Activated CD4-positive, alpha-beta T cell treated with anti-CD3 and anti-CD28 coated beads for 36 hours (primary cell): ENCODE measurements at places on chromosomes 5 and 9. TPM values are rescaled to one million over a fixed set of nuclear protein-coding genes. Genes with fewer than 3 reads are reported as not detected.
A peak's percentile ranks its signal among the peaks of the same experiment; 100 is the strongest.

Gene SPINK6
- not detected for total RNA-seq

Gene TMEFF1
- total RNA-seq: not detected

Gene SAXO1
- total RNA-seq: 0.11 TPM

Gene PCDHB10
- not detected for total RNA-seq

Gene DOCK2
- 198 TPM for total RNA-seq

Gene PCDHGA10
- total RNA-seq: not detected

Gene PCDHA4
- total RNA-seq: not detected

Gene PCDHB11
- total RNA-seq: not detected

Gene FIBCD1
- total RNA-seq: not detected

Gene OSTF1
- 72.6 TPM for total RNA-seq

Gene SLC6A3
- total RNA-seq: not detected

Gene ASS1
- 9.3 TPM for total RNA-seq

Gene FBXO38
- 47.5 TPM for total RNA-seq

- no peak for DNase-seq
Measured at GRCh38 chr9:132739710-132740310, 69.5 kb downstream of the GTF3C4 start.

DNA sequence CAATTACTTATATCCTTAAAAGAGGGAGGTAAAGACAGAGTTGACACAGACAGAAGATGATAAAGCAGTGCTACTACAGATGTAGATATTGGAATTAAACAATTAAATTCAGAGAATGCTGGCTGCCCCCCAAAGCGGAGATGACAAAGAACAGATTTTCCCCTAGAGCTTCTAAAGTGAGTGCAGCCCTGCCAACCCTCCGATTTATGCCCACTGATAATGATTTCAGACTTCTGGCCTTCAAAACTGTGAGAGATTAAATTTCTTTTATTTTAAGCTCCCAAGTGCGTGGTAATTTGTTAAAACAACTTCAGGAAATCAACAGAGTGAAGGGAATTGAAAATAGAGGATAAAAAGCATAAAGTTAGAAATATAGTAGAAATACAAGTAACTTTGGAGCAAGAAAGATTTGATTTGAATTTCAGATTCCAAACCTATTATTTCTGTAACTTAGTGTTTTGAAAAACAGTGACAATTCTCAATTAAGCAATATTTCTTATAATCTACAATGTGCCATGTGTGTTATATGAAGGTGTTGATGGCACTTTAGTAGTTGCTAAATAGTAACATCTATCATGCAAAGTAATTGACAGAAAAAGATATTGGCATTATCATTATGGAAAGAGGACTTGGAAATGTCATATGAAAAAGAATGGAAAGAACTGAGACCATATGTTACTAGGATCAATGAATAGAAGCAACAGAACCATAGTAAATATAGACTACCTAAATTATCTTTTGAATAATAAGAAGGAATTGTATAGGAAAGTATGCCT, 946.4 kb upstream of the PTPRD start:
- DNase-seq: no peak

DNA sequence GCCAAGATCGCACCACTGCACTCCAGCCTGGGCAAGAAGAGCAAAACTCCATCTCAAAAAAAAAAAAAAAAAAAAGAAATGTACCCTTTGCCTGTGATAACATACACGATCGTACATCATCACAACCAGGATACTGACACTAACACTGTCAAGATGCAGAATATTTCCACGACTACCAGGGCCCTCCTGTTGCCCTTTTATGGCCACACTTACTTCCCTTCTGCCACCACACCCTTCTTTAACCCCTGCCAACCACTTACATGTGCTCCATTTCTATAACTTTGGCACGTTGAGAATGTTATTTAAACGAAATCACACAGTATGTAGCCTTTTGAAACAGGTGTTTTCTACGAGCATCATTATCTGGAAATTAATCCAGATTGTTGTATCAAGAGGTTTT, 69.0 kb upstream of the OTULINL start:
- DNase-seq: no peak

DNA sequence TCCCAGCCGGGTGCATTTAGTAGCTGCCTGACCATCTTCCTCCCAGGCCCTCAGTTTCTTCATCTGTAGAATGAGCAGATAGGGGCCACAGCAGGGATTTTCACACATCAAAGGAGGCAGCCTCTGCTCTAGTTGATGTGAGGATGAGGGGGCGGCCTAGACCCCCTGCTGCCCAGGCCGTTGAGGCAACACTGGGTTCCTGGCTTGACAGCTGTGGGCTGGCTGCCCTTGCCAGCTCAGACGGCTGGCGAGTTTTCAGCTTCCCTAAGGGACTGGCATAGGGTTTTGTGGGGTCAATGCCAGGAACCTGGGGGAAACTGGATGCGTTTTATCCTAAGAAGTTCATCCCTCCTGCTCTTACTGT, 49.6 kb downstream of the NDST1 start:
- no peak for DNase-seq

GRCh38 chr9:95626885-95627558, 110.3 kb upstream of the PTCH1 start:
- peak; percentile 86 for DNase-seq

GRCh38 chr9:14769230-14769571, 46.7 kb upstream of the CER1 start:
- DNase-seq: no peak

DNA sequence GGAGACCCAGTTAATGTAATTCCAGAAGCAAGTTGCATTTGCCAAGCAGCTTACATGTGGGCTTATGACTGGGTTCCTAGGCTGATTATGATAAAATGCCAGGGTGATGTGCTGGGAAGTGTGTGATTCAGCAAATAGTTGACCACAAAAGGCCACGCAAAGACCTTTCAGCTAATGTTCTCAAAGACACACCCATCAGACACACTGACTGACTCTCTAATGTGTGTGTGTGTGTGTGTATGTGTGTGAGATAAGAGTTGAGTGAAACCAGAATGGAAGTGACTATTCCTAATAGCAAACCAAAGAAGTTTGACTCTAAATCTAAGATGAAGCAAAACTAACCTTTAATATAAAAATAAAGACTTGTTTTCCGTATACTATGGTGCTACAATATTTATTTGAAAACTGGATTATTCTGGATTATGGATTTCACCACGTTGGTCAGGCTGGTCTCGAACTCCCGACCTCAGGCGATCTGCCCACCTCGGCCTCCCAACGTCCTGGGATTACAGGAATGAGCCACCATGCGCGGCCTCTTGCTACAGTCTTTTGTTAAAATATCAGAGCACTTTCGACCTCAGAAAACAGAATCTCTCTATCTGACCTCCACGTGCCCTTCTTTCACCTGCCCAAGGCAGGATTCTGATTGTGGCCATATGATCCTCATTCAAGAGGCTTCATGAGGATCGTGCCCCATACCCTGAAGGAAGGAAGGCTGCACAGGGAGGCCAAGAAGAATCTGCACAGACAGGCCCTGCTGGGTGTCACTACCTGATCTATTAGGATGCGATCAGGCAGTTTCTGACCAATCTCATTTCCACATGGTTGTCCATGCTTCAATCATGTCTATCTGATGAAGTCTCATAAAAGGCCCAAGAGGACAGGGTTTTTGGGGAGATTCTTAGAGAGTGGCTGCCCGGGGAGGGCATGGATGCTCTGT, 75.6 kb downstream of the USP20 start:
- DNase-seq: peak; percentile 48

- no peak for DNase-seq
Measured at GRCh38 chr5:43702815-43703214, 99.8 kb downstream of the NNT start.

GRCh38 chr5:73485715-73486114, 12.5 kb upstream of the BTF3 start:
- no peak for DNase-seq

GRCh38 chr5:143309661-143310431, 93.6 kb downstream of the NR3C1 start:
- DNase-seq: no peak

DNA sequence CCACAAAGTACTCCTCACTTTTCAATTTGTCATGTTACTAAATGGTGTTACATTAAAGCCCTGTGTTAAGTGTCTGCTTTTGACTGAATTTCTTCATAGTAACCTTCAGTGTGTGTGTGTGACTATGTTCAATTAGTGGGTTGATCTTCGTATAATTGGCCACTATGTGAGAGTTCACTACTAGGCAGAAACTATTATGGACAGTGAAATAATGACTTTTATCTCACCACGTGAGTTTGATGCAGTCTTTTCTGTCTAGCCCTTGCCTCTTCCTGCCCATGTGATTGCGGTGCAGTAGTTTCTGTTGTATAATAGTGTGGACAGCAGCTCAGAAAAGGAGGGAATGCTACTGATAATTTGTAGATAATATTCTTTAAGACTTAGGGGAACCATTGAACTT, 1.8 kb upstream of the MAML1 start:
- DNase-seq: no peak

GRCh38 chr5:90632791-90633190, 74.2 kb downstream of the ADGRV1 start:
- DNase-seq: no peak

- no peak for DNase-seq
Measured at GRCh38 chr5:138011991-138012390, 20.9 kb downstream of the FAM13B start.

DNA sequence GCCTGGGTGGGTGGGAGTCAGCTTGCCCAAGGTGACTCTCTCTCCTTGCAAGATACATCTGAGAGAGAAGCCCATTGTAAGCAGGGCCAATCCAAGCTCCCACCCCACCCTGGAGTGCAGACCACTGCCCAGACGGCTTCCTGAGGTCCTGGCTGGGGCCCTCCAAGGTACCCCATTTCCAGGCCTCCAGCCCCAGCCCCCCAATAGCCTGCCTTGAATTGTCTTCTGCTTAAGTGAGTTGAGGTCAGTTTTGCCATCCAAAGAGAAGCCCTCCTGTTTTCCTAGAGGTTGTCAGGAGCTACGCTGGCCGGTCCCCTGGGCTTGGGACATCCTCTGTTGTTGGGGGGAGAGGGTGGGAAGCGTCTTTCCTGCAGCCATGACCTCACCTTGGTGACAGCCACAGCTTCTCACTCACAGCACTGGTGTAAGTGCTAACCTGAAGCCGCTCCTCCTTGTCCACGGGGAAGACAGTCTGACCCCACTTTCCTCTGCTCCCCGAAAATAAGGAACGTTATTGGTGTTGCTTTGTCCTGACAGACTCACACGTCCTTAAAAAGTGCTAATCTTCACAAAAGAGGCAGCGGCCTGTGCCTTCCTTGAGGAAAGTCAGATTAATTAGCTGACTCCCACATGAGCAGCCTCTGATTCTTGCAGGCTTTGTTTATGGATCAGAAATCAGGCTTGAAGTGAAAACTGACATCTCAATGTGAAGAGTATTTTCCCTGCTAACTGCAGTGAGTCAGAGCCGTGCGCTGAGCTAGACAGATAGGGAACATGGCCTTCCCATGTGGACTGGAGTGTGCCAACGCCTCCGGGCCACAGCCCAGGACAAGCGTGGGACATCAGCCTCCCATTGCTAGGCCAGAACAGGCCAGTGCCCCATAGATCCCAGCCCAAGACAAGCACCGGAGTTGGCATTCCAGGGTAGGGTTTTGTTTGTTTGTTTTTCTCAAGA, 52.3 kb downstream of the ADAMTS2 start:
- DNase-seq: no peak

DNA sequence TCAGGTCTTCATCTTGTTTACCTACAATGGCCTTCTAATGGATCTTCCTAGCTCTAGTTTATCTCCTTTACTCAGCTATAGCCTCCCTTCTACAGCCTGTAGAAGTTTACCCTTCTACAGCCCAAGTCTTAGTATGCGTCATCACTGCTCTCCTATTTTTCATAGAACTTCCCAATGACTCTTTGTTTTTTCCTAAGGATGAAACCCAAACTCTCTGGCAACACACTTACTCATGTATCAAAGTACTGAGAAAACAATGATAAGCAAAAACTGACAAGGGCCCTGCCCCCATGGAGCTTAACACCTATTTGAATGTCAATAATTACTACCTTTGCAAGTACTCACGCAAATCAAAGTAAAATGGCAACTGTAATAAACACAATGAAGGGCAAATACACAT, 33.7 kb downstream of the LEAP2 start:
- DNase-seq: no peak

- DNase-seq: no peak
Measured at GRCh38 chr9:19624519-19624918, 164.3 kb downstream of the SLC24A2 start.

DNA sequence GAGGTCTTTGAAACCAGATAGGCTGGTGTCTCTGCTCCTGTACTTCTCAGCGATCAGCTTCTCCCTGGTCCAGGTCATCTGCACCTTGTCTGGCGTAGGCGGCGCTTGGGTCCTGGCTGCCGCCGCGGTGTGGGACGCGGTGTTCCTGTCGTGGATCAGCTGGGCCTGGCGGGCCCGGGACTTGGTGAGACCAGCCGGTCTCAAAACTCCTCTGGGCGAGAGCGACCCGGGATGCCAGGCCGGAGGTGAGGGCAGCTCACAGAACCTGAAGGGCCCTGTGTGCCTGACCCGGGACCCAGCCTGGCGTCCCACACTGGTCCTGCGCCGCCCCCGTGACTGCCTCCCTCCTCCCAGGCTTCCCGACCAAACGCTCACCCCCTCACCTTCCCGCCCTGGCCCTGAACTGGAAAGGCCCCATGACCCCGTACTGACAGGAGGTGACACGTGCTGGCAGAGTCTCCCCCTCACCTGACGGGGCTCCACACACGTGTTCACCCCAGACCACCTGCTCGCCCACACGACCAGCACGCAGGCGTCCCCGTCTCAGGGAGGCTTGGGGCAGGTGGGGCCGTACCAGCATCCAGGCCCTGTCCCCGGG, 49.0 kb downstream of the NKD2 start:
- no peak for DNase-seq
